ENCODE measurements at places on chromosomes 7 and 10. TPM values are rescaled to one million over a fixed set of nuclear protein-coding genes. Genes with fewer than 3 reads are reported as not detected.

The RAB19 gene
- not detected for total RNA-seq

The APBB1IP gene
- total RNA-seq = not detected

DNA sequence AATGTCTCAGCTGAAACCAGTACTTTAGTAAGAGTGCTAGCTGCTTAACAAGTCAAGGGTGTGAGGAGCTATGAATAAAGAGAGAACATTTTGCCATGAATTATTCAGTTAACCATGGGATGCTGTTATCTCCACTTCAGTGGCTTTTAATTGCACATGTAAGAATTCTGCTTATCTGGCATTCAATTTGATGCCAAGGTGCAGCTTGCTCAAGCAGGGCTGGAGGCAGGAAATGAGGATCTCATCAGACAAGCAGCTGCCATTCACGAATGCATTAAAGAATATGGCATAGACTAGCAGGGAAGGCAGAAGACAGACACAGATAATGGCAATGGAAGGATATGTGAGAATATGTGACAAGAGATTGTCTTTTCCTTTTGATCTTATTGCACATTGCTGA, 697.8 kb downstream of the NRG3 start:
- no peak for DNase-seq

The SPDYE2 gene
- total RNA-seq = not detected

DNA sequence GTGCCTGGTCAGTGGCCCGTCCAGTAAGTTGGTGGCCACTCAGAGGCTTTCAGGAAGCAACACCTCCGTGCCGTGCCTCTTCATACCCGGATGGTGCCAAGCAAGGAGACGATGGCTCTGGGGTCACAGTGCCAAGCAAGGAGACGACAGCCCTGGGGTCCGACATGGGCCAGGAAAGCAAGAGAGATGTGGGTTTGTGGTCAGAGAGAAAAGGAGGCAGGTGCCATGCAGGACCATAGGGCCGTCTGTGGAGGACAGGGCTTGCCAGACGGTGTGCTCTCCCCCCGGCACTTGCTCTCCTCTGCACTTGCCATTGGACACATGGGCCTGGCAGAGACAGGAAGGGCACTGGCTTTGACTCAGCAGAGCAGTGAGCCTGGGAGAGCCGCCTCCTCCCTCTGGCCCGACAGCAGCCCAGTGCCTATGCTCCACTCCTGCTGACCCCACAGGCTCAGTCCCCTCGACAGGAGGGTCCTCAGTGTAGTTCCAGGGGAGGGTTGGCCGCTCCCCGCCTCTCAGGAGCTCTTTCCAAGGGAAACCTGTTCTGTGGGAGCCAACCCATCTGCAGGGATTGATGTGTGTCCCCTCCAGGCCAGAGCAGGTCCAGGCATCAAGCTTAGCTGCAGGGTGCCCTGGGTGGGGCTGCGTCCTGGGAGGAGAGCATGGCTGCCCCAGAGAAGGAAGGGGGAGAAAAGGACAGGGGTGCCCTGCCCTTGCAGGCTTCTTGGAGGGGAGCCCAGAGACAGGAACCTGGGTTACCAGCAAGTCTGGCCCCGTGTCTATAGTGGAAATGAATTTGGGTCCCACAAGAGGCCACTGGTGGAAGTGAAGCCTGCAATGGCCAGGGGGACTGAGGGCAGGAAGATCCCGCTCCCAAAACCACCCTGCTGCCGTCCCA, 7.6 kb upstream of the CALML5 start:
- DNase-seq = no peak
